ENCODE measurements at places on chromosomes 7 and 10.
A peak's percentile ranks its signal among the peaks of the same experiment; 100 is the strongest.

DNA sequence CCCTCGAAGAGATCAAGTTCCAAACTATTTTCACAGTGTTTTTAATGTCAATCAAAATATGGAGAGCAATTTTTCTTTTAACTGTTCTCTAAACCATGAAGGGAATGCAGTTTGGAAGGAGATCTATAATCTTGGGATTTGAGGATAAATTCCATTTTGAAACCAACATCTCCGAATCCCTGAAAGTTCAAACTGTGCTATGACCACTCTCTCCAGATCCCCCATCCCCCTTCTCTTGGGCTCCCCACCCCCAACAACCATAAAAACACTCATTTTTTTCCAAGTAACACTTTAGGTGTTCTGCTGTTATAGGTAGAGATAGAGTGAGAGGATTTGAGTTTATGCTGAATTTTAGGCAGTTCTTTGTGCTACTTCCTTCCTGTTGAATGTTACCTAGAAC is 1.7 kb downstream of the CALD1 start:
- ATAC-seq, result no peak

DNA sequence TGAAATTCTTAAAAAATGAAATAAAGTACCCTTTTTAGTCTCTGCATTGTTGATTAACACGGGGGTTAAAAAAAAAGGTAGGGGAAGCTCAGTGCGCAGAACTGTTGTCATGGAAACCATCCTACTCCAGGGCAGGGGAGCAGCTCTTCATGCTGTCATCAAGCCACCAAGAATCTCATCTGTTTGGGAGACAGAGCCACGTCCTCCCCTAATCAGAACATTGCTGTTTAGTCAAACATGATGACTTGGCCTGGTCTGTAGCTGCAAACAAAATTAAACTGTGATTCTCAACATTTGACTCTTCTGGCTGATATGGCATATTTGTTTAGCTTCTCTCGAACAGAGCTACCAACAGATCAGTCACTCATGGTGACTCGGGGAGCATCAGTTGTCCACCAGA is 254.4 kb upstream of the KLF14 start:
- ATAC-seq, result no peak

- no peak for ATAC-seq
Observed at GRCh38 chr10:26550774-26551526, 112.8 kb downstream of the APBB1IP start.

DNA sequence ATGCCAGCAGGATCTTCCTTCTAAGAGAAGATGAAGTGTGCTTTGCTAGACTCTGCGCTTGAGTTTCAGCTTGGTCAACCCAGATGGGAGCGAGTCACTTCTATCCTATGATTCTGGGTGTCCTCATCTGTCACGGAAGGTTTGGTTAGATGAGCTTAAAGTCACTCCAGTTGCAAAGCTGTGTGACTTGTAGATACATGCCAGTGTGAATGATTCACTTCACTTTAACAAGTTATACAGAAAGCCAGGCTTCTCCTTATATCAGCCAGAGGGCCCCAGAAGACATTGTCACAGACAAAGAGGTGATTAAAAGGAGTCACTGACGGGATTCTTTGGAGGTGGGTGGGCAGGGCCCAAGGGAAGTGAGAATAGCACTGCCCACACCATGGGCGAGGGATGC is 122.6 kb upstream of the PFKP start:
- peak; percentile 72 for ATAC-seq

GRCh38 chr7:41817386-41817785 is 114.5 kb upstream of the INHBA start:
- no peak for ATAC-seq

GRCh38 chr7:45938626-45939302 is 17.7 kb upstream of the IGFBP3 start:
- ATAC-seq, result no peak
